ENCODE measurements at places on chromosomes 12 and 14.
A peak's percentile ranks its signal among the peaks of the same experiment; 100 is the strongest.

- DNase-seq, result no peak
These were observed 10.4 kb upstream of the PTHLH start for GRCh38 chr12:27982951-27983350.

- no peak for DNase-seq
These were observed 1.8 kb downstream of the CCDC85C start for GRCh38 chr14:99602054-99602787.

DNA sequence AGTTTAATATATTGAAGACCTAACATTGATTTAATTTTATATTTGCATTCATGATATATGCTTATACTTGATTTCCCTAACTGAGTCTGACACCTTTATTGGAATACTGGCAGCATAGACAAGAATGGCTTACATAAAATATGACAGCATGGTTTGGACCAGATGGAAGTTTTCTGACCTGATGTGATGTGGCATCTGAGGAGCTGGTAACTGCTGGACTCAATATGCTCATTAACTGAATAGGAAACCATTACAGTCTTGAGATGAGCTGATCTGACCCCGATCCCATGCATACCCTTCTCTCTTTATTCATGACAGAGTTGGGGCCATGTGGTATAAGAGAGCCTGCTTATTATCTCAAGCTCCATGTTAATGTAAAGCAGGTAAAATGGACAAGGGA lies 604.8 kb upstream of the SEL1L start:
- DNase-seq, result no peak

DNA sequence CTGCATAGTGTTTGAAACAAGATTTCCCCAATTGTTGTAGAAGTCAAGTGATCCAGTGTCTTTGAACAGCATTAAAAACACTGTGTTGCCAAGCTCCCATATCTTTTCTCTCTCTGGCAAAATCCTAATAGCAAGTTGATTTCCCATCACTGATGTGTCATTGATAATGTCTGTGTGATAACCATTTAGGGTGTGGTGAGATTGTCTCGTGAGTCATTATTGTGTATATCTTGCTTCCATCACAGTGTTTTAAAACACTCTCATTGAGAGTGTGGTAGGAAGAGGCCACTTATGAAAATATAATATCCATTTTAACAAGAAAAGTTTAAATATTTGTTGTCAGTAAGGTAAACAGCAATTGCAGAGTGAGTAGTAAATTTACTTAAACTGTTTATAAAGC lies 74.7 kb downstream of the PRORP start:
- peak; percentile 2 for DNase-seq

DNA sequence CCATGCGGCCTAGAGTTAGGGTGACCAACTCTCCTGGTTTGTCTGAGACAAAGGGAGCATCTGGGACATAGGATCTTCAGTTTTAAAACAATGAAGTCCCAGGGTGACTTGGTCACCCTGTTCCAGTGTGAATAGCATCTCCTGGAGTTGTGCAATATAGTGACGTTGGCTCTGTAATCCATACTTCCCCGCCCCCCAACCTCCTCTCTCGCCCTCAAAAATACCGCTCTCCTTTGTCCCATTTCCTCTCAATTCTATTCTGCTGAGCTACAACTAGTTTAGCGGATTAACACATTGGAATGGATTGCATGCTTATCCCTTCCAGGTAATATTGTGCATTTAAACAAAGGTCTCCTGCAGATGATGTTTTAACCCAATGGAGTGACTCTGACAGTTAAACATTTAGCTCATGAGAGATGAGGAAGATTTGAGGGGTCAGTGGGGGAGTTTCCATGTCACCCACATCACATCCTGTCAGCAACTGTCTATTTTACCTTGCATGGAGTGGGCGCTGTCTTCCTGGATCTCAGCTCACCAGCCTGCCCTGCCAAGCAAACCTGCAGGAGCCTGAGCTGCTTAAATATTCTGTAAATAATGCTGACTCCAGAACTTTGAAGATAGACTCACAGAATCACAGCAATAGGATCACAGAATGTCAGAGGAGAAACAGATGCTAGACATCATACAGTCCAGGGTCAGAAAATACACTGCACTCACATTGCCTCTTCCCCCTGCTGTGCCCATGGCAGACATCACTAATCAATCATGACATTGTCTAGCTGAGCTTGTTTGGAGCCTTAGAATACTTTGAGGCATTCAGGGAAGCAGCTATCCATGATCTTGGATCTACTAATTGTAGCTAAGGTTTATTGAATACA lies 43.0 kb downstream of the MAP1LC3B2 start:
- DNase-seq, result no peak

DNA sequence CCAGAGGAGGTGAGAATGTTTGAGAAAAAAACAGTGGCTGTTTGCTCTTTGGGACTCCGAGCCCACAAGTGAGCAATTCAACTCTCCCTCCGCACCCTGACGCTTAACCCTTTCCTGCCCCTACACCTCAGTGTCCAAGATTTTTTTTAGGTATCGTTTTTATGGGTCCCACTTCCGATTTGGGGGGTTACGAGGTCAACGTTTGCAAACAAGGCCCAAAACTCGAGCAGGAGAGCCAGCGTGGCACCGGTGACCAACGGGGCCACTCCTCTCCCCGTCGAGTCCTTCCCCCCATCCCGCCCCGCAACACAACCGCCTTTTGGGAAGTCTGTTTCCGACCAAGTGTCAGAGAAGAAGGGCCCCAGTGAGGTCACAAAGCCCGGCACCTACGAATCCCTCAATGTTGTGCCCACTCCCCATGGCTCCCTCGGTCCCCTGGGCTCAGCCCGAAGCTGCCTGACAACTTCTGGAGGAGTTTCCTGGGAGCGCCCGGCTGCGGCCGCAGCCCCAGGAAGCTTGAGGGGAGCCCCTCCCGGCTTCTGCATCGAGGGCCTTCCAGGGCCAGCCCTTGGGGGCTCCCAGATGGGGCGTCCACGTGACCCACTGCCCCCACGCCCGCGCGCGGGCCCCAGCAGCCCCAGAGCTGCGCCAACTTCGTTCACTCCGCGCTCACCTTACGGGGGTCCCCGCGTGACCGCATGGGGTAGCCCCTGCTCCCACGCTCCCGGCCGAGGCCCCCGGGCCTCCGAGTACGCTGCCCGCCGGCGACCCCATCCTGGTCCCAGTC lies 1.2 kb downstream of the CDK2AP1 start:
- DNase-seq, result peak; percentile 43

GRCh38 chr14:95998656-95999055 lies 40.5 kb upstream of the C14orf132 start:
- DNase-seq, result peak; percentile 25

DNA sequence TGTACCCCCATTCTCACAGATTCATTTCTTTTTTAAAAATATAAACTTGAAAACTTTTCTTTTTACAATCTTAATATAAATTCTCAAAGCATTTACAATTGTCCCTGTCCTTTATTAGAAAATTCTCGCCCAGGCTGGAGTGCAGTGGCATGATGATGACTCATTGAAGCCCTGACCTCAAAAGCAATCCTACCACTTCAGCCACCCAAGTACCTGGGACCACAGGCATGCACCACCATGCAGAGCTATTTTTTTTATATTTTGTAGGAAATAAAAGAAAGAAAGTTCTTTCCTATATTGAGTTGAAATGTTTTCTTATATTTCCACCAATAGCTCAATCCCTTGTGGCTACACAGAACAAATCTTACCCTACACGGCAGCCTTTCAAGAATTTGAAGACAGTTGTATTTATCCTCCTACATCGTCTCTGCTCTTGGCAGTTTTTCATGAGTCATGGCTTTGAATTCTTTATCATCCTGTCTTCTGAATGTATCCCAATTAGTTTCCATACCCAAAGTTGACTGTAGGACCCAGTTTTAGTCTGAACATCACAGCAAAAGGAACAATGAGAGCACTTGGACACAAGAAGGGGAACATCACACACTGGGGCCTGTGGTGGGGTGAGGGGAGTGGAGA lies 52.4 kb downstream of the SYT1 start:
- DNase-seq, result peak; percentile 37

DNA sequence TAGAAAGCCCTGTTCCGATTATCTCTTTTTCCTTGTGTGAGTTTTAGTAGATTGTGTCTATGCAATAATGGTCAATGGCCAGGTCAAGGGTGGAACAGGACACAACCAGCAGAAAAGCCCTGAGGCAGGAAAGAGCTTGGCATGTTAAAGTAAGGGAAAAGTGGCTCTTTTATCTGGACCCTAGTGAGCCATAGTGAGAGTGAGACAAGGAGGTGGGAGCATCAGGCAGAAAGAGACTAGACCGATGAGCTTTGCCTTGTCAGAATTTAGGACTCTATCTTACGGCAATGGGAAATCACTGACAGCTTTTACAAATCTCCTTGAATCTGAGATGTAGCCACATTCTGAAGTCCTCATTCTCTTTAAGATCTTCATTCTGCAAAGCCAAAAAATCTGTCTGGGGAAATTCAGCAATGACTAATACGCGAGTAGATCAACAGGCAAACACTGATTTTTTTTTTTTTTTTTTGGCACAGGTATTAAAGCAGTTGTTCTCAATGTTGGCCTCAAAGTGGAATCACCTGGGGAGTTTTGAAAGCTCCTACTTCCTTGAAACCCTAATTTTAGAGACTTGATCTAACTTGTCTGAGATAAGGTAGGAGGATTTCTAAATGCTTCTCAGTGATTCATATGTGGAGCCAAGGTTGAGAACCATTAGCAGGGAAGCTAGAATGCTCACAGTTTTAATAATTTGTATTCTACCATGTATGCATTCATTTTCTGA lies 33.9 kb downstream of the TMEM19 start:
- no peak for DNase-seq

- DNase-seq, result no peak
These were observed 120.8 kb downstream of the SAMD4A start for GRCh38 chr14:54687750-54688119.

DNA sequence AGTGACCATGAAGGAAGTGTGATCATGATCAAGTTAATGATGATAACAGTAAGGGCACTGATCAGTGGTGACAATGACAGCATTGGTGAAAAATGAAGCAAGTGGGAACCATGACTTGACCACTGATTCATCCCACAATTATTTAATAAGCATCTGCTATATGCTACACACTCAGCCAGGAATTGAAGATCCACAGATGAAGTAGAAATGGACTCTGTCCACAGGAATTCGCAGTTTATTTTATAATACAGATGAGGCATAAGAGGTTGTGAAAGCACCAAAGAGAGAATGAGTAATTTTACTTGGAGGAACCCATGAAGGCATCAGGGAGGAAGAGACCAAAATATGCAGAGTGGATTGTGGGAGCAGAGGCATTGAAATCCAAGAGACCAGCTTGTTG lies 33.8 kb upstream of the SMUG1 start:
- peak; percentile 97 for DNase-seq

GRCh38 chr12:68234140-68234539 lies 8.5 kb upstream of the IL26 start:
- no peak for DNase-seq

- no peak for DNase-seq
These were observed 135.7 kb upstream of the ATXN7L3B start for GRCh38 chr12:74401966-74402365.

DNA sequence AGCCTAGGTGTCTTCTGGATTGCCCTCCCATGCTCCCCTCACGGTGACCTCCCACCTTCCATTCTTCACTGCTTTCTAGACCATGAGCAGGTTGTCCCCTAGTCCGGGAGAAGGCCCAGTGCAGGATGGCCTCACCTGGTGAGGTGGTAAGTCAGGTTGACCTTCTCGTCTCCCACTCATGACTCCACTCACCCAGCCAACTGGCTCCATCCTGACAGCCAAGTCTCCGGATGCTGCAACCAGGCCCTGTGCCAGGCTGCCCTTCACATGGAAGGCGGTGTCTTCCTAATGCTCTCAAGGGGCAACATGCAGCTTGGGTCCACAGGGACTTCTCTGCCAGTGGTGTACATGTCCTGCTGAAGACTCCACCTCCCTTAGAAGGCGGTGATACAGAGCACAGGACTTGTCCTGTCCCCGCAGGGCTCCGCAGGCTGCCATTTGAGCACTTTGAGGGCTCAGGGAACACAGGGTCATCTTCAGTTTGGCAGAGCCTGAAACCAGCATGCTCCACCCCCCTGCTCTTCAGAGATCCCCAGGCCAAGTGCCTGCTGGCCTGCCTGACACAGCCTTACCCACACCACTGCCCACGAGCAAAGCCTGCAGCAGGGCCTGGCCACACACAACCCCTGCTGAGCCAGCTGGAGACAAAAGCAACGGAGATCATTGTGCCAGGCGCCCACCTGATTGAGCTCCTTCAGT lies 25.4 kb downstream of the BATF start:
- DNase-seq, result no peak

DNA sequence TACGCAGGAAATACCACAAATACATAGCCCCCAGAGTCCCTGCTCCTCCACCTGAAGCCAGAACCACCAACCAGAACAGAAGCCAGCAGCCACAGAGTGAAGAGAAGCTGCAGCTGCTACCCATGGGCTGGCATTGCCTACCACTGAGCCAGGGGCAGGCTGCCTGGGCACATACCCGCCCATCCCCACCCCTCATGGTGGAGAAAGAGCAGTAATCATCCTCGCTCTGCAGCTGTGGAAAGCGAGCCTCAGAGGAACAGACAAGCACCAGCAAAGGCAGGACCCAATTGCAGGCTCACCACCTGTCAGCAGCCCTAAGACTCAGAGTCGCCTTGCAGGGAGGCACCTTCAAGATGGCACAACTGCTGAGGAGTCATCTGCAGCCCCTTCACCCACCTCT lies 11.2 kb upstream of the CD9 start:
- no peak for DNase-seq

DNA sequence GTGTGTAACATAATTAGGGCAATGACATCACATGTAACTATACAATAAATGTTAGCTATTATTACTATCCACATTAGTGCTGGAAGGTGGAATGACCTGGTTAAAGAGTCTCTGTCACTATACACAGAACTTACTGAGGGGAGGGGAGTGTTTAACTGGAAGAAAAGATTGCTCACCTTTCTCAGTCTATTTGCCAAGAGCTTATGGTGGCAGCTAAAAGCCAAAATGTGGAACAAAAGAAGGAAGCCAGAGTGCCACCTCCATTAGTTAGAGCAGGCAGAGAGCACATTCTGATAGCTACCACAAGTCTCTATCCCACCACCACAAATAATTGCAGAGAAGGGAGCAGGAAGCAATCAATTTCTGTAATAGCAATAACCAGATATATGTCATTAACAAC lies 124.4 kb downstream of the MED13L start:
- DNase-seq, result no peak

DNA sequence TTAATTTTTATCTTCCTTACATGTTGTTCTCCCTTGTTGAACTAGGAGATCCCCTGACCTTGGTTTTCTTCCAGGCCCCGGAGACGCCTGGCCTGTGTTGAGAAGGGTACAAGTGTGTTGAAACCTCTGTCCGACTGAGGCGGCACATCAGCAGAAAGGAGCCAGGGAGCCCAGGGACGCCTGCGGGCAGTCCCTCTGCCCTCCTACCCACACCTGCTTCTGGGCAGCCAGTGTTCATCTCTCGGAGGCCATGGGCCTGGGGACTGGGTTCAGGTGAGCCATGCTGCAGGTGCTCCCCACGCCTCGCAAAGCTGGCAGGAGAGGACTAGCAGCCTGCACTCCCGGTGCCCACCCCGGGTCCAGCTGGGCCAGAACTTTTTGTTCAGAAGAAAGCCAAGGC lies 39.9 kb upstream of the EIF5 start:
- DNase-seq, result no peak

GRCh38 chr14:71621980-71622605 lies 310.1 kb upstream of the RGS6 start:
- peak; percentile 51 for DNase-seq
